CD14-positive monocyte (primary cell): ENCODE measurements at places on chromosomes 5 and 9. TPM values are rescaled to one million over a fixed set of nuclear protein-coding genes. Genes with fewer than 3 reads are reported as not detected.

PCDHGA7 gene
- polyA plus RNA-seq = not detected in 2 replicates

ZBTB6 gene
- 1.5 TPM for polyA plus RNA-seq

PANK3 gene
- polyA plus RNA-seq = 9.3 TPM

DNA sequence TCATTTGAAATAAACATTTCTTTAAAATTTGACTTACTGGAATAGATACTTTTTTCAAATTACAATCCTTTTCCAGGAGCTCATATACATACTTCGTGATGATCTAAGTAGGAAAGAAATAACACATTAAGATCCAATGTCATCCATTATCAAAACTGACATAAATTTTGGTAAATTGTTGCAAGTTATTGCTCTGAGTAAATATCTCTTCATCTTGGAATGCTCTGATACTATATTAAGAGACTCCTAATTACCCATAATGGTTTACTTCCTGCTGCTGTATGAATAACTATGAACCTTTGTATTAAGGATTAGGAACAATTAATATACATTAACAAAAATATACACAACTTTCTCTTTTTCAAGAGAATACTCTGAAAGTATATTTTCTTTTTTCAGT lies 223.0 kb upstream of the POU5F2 start:
- no peak overlapping the region for H3K27ac ChIP-seq
- H3K27me3 ChIP-seq = no peaks in the 10 kb centered on the region
- H3K4me3 ChIP-seq = no peak overlapping the region
- H3K36me3 ChIP-seq = peaks cover 7% of the 10 kb centered on the region

- H3K4me3 ChIP-seq = no peak overlapping the region
- no peak for DNase-seq
- no peaks in the 10 kb centered on the region for H3K36me3 ChIP-seq
- H3K27ac ChIP-seq = no peak overlapping the region
- H3K27me3 ChIP-seq = peaks cover 4% of the 10 kb centered on the region
Observed at GRCh38 chr9:4277531-4277991, 22.3 kb downstream of the GLIS3 start.

- H3K4me1 ChIP-seq = peaks cover 2% of the 10 kb centered on the region
- H3K27me3 ChIP-seq = no peaks in the 10 kb centered on the region
- H3K4me3 ChIP-seq = peak overlapping the region; percentile 48
- no peak for DNase-seq
- H3K36me3 ChIP-seq = no peaks in the 10 kb centered on the region
Observed at GRCh38 chr9:3477236-3477834, 48.5 kb downstream of the RFX3 start.

DNA sequence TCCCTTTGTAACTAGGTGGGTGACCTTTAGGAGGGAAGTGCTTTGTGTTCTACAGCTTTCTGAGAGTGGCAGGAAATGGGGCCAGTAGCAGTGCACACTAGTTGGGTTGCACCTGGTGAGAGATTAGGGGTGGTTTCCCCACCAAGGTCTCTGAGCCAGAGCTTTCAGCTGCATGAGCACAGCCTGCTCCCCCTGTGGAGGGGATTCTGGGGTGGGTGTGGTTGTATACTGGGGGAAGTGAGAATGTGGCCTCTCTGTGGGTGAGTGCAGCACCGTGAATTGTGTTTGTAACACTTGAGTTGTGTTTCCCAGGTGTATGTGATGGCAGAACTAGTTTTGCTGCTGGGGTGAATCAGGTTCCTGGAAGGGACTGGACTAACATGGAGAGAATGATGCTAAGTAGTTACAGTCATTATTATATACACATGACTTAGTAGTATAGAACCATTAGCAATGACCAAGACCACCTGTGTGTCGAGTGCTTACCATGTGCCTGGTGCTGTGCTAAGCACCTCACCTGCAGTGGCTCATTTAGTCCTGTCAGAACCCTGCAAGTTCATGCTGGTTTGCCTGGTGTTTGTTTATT lies 11.8 kb upstream of the CXXC5 start:
- H3K4me3 ChIP-seq = peak overlapping the region; percentile 67
- no peak overlapping the region for H3K27ac ChIP-seq
- peaks cover 14% of the 10 kb centered on the region for H3K27me3 ChIP-seq
- DNase-seq = no peak
- H3K36me3 ChIP-seq = no peaks in the 10 kb centered on the region

GRCh38 chr9:127336506-127337352 lies 60.2 kb upstream of the SLC2A8 start:
- no peaks in the 10 kb centered on the region for H3K4me1 ChIP-seq
- DNase-seq = no peak
- no peaks in the 10 kb centered on the region for H3K27me3 ChIP-seq
- H3K27ac ChIP-seq = no peak overlapping the region
- no peaks in the 10 kb centered on the region for H3K36me3 ChIP-seq
- H3K4me3 ChIP-seq = no peak overlapping the region

DNA sequence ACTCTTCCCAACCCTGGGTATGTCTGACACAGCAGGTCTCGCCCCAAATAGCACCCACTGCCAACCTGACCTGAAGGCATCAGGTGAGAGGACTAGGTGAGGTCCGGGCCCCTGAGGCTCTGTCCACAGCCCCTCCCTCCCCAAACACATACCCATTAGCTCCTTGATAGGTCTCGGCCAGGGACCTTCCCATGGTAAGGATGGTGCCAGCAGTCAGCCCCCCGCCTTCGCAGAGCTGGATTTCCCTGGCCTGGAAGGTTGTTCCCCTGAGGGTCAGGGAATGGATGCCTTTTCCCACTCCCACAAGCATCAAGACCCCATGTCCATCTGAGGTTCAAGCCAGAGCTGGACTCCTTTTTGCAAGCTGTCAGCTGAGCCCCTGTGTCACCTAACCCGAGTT lies 2.7 kb downstream of the ENHO start:
- H3K27ac ChIP-seq = no peak overlapping the region
- H3K4me3 ChIP-seq = no peak overlapping the region
- DNase-seq = no peak
- peaks cover 27% of the 10 kb centered on the region for H3K27me3 ChIP-seq
- H3K36me3 ChIP-seq = no peaks in the 10 kb centered on the region
- H3K4me1 ChIP-seq = peaks cover 45% of the 10 kb centered on the region
